ENCODE measurements at places on chromosomes 16 and 17.

GRCh38 chr17:81510785-81511553, 1.6 kb downstream of the ACTG1 start:
- DNase-seq, result no peak

- peak; percentile 14 for DNase-seq
These were observed 35.4 kb downstream of the SYCE1L start for GRCh38 chr16:77234611-77235010.

GRCh38 chr16:26019381-26020242, 327.9 kb downstream of the HS3ST4 start:
- peak; percentile 93 for DNase-seq

- DNase-seq, result peak; percentile 73
These were observed 1.0 kb upstream of the KCNJ2 start for GRCh38 chr17:70168044-70168976.

- peak; percentile 49 for DNase-seq
These were observed 47.1 kb upstream of the AKTIP start for GRCh38 chr16:53549970-53550690.

DNA sequence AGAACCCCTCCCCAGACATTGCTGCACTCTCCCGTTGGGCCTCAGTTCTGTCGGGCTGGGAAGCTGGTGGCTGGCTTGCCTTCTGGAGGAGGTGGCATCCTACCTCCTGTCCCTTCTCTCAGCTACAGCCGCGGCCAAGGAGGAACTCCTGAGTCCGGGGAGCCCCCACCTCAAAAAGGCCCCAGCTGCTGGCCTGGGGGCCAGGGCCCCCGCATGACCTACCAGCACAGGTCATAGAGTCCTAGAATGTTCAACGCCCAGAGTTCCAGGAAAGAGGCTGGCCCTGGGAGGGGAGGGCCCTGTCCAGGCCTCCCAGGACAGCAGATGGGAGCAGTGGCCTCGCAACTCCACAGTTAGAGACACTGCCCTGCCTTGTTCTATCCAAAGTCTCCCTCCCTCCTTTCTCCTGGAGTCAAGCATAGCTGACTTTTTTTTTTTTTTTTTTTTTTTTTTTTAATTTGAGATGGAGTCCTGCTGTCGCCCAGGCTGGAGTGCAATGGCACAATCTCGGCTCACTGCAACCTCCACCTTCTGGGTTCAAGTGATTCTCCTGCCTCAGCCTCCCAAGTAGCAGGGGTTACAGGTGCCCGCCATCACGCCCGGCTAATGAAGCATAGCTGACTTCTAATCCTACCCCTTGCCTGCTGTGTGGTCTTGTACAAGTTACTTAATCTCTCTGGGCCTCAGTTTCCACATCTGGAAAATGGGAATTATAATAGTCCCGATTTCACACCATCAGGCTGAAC, 7.1 kb downstream of the CARHSP1 start:
- DNase-seq, result no peak

DNA sequence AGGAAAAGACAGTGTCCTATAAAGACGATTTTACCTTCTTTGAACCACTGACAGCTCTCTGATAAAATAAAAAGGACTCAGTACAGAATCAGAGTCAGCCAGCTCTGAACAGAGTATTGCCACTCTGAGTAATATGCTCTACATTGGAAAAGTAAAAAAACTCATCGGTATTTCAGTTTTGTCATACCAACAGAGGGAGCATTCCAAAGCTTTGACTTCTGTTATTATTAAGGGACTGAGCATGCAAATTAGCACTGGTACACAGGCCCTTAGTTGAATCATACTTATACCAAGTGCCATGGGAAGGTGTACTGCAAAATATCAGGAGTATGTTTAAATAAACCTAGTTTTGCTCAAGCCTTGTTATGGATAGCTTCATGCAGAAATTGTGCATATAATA, 509.0 kb upstream of the KIF2B start:
- no peak for DNase-seq

GRCh38 chr17:50048146-50048720, 7.7 kb upstream of the ITGA3 start:
- no peak for DNase-seq

DNA sequence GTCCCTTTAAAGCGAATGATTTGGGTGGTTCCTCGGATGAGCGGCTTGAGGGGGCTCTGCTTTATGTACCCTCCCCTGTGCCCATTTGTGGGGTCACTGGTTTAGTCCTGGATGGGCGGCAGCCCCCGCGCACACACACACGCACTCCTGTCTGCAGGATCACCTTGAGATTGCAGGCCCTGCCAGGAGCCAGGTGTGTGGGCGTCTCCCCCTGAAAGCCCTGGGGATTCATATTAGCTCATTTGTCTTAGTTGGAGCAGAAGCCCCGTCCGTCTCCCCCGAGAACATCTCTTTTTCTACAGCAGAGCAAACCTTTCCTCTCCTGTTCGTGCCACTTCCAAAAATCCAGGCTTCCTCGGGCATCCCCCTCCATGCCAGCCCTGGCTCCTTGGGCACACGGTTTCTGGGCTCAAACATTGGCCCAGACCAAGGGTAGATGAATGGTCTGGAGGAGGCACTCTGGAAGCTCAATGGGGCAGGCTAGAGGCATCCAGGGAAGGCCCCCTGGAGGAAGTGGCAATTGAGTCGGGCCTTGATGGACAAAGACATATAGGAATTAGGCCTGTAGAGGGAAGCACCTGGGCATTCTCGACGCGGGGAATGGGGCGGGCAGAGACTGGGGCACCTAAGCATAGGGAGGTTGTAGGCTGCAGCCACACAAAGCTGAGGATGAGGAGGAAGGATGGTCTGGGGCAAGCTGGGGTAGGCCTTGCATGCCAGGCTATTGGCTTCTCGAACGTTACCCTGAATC, 218.5 kb upstream of the GSE1 start:
- no peak for DNase-seq

GRCh38 chr17:31310886-31311285, 3.0 kb downstream of the EVI2B start:
- no peak for DNase-seq

GRCh38 chr17:81124377-81124776, 40.9 kb upstream of the PVALEF start:
- no peak for DNase-seq

DNA sequence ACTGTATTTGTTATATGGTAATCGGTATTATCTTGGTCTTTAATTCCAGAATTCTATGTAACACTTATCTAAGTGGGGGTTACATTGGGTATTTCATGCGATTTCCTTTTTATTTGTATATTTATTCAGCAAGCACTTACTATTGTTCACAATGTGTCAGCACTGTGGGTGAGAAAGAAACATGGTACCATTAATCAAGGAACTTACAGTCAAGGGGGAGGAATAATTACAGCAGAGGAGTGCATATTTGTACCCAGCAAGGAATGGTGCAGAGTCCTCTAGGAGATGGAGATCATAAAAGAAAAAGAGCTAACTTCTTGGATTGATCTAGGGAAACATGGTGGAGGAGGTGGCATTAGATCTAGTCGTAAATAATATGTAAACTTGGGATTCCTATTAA, 117.0 kb upstream of the KCNJ16 start:
- no peak for DNase-seq

DNA sequence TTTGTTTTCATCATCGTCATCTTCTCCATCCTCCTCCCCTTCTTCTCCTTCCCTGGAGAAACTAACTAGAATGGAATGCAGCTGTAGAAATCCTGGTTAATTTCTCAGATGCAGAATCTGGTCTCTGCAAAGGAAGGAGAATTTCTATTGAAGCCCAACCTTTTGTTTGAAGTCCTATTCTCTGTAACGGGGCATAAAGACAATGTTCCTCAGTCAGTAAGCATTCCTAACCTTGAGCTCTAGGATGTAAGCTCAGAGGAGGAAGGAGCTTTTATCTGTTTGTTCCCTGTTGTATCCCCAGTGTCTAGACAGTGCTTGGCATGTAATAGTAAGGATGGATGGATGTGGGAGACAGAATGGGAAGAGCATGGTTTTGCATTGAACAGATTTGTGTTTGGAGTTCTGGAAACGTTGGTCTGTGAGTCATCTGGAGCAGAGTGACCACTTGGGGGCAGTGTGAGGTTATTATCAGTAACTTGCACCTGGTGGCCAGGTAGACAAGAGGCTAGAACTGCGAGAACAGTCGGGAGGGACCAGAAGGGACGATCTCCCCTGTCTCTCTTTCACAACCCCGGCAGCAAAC, 363.7 kb downstream of the SNX29 start:
- DNase-seq, result peak; percentile 47

DNA sequence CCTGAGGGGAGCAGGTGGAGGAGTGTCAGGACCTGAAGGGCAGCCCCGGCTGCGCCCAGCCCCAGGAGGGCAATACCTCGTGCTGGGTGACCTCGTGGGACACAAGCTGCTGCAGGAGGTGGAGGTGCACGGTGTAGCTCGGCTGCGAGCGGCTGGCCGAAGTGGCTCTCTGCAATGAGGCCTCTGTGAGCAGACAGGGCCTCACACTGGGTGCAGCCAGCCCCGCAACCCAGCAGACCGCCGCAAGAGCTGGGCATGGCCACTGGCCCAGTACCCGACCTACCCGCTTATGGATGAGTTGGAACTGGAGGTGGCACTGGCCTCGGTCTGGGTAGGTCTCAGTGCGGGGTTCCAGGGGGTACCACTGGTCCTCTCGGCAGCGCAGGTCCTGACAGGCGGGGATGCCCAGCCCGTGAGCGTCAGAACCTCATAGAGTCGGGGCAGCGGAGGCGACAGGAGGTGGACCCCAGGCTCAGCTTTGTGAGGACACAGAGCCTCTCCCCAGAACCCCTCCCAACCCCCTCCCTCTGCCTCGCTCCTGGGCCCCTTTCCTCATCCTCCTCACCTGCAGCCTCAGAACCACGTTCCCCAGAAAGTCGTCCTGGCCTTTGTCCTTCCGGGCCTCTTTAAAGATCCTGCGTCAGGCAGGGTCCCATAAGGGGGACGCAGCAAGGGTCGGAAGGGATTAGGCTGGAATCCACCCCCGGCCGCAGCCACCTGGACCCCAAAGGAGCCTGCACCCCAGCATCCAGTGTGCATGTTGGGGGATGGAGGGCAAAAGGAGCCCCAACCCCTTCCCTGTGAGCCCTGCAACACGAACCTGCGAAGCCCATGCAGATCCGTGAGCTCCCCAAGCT, 4.0 kb downstream of the UNC13D start:
- no peak for DNase-seq

Data from SHP77 (cell line).